ENCODE measurements at places on chromosomes 7 and 10. TPM values are rescaled to one million over a fixed set of nuclear protein-coding genes. Genes with fewer than 3 reads are reported as not detected.

GOLGA7B gene
- total RNA-seq: 0.29 TPM

HPS1 gene
- total RNA-seq: 63.3 TPM

PLCE1 gene
- total RNA-seq: 59.2 TPM

C7orf57 gene
- 0.42 TPM for total RNA-seq

SERPINE1 gene
- 4.3 TPM for total RNA-seq

PRKAR2B gene
- total RNA-seq: 22.8 TPM

RNF32 gene
- total RNA-seq: 1.4 TPM

C10orf143 gene
- total RNA-seq: 11.6 TPM

DYNC1I1 gene
- total RNA-seq: 14.6 TPM

CALHM3 gene
- total RNA-seq: not detected

SKAP2 gene
- 63.5 TPM for total RNA-seq

TEX47 gene
- not detected for total RNA-seq

CRYGN gene
- total RNA-seq: not detected

ZNF804B gene
- not detected for total RNA-seq

NPC1L1 gene
- 0.10 TPM for total RNA-seq

EGFR gene
- total RNA-seq: 144 TPM

HTR7 gene
- total RNA-seq: 0.65 TPM

MALRD1 gene
- total RNA-seq: 2.3 TPM

NCF1 gene
- total RNA-seq: 1.9 TPM
